ENCODE measurements at places on chromosomes 12 and 14. TPM values are rescaled to one million over a fixed set of nuclear protein-coding genes. Genes with fewer than 3 reads are reported as not detected.

GRCh38 chr12:8813572-8814357 lies 8.7 kb upstream of the A2ML1 start:
- no peak for DNase-seq

GRCh38 chr14:36675581-36675980 lies 13.9 kb downstream of the PAX9 start:
- no peak for DNase-seq

Gene CLEC4D
- total RNA-seq: not detected

- DNase-seq: no peak
Measured at GRCh38 chr12:77992760-77993159, 162.1 kb downstream of the NAV3 start.

DNA sequence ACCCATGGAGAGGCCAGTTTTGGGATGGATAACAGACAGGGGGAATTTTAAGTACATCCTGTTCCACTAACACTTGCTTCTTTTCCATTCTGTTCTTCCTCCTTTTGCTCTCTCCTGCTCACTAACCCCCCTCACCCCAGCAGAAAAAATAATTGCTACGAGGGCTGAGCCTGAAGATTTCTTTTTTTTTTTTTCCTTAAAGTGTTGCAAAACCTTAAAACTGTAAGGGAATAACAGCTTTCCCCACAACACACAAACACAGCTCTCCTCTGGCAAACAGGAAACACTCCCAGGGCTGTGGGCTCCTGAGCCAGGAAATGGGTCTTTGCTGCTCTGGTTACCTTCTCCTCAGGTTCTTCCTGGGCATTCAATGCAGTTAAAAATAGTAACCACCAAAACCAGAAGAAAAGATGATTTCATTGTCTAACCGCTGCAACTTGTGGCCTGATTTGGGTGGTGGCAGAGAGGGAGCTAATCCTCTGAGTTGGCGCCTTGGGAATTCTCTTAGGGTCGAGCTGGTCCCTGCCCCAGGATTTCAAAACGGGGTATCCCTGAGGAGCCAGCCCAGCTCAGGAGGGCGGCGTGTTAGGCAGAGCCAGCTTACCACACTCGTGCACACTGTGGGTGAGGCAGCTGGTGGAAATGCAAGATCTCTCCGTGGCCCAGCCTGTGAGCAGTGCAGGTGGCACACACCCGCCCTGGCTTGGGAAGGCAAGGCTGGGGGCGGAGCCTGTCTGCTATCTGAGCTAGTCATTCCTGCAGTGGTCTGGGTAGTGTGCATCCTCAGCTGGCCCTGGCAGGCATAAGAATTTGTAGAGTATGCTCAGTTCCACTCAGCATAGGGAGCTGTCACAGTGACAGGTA lies 17.1 kb upstream of the EMP1 start:
- peak; percentile 89 for DNase-seq

DNA sequence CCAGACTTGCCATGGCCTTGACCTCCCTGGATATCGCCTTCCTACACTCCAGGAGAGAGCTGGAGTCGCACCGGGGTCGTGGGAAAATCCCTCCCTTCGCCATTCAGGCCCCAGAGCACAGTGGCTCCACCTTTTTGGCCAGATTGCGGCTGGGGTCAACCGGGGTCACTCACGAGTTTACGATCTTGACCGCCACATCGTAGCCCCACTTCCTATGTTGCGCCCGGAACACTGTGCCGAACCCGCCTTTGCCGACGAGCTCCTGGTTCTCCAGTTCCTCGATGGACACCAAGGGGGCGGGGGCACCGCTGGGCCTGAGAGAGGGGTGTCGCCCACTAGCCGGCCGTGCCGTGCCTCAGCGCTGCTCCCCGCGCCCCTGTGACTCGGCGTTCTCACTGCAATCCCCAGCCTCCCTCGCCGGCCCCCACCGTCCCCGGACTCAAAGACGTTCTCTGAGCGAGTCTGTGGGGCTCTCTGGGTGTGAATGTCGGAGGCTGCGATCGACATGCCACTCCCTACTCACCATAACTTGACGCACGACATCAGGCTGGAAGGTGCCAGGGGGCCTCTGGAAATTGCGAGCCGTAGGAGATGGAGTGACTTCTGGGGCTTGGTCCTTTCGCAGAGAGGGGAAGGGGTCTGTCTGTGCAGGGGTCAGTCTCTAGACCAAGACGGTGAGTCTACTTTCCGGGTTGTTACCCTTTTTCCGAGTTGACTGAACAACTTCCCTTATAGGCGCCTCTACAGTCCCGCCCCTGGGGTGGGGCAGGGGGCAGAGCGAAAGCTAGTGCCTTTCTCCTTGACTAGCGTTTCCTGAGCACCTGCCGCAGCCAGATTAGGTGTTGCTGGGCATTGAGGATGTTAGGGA lies at the start of gene RIPK3:
Gene RIPK3, minus strand, starts transcription at position 708 of the 868 bp plus-strand sequence. Its CDS starts 165 bp downstream, at position 543.
- DNase-seq: peak; percentile 73

Gene KRT82
- not detected for total RNA-seq

Gene LYZ
- total RNA-seq: 1,299 TPM

- DNase-seq: no peak
Measured at GRCh38 chr12:128795530-128796361, 28.0 kb downstream of the SLC15A4 start.

Gene FGF23
- total RNA-seq: not detected

- no peak for DNase-seq
Measured at GRCh38 chr14:33569821-33570687, 380.8 kb downstream of the EGLN3 start.

DNA sequence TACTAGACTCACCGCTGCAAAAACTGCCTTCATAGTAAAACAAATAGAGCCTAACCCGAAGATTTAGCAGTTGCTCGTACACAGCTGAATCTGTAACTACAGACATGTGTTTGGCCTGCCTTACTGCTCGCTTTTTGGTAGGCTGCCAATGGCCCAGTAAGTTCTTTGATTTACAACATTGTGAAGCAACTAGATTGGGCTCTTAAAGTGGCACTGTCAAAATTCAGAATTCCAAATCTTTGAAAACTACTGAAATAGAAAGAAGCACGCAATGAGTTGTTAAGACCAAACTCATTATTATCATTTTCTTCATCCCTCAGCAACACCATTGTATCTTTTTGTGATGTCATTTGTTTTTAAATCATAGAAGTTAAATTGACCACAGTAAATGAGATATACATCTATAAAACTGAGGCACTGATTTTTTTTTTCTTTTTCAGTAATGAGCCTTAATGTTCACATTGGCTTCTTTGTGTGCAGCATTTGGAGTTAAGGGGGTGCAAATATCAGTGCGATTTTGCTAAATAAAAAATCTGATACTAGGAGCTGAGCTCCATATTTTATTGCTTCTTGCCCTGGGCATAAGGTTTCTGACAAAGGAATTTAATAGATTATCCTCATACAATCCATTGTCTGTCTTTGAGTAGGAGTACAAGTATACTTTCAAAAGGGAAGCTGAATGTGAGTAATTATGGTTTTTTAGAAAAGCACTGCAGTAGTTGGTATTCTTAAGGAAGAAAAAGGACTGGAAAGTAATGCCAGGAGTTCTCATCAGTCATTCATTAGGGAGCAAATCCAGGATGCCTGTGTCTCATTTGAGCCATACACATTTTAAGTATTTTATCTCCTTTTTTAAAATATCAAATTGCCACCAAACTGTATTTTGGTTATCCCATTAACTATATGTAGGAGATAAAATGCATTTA lies 138.5 kb downstream of the KICS2 start:
- peak; percentile 81 for DNase-seq

Gene CELA1
- total RNA-seq: not detected

DNA sequence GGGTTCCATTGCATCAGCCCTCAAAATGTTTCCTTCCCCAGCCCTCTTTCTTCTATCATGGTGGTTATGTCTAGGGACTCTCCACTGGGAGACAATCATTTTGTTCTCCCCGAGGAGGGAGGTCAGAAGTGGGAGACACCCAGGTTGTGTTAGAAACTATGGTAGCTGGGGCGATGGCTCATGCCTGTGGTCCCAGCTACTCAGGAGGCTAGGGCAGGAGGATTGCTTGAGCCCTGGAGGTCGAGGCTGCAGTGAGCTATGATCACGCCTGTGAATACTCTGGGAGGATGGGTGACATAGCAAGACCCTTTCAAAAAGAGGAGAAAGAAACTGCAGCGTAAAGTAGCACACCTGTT lies 13.0 kb upstream of the LRRC23 start:
- DNase-seq: no peak

GRCh38 chr12:24931666-24932405 lies 17.1 kb downstream of the BCAT1 start:
- no peak for DNase-seq

Gene ZNF891
- 0.50 TPM for total RNA-seq

Gene ASIC1
- 6.7 TPM for total RNA-seq

Gene LMNTD1
- not detected for total RNA-seq

Gene SYNE3
- total RNA-seq: not detected

GRCh38 chr12:851343-851742 lies 98.2 kb downstream of the RAD52 start:
- no peak for DNase-seq

Gene DUSP16
- 9.2 TPM for total RNA-seq

DNA sequence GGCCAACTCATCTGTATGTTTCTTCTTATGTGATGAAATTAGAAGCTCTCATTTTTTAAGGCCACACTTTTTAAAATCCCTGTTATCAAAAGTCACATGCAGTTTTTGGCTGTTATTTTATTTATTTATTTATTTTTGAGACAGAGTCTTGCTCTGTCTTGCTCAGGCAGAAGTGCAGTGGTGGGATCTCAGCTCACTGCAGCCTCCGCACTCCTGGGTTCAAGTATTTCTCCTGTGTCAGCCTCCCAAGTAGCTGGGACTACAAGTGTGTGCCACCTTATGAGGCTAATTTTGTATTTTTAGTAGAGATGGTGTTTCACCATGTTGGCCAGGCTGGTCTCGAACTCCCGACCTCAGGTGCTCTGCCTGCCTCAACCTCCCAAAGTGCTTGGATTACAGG lies 1434.5 kb downstream of the LRFN5 start:
- DNase-seq: no peak

Gene DCN
- not detected for total RNA-seq

DNA sequence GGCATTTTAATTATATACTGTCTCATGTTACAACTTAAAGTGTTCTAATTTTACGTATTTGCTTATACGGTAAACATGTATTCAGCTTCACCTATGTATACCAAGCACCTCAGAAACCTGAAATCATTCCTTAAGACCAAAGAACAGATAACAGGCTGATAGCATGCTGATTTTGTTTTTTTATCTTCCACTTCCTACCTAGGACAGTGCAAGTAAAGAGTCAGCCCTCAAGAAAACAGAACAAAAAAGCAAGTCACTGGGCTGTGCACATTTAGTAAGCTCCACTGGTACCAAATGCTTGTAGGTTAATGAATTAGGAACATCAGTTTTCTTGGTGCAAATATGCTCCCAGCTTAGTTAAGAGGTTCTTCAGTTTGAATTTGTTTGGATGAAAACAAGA lies 611.3 kb downstream of the VRK1 start:
- DNase-seq: no peak

- no peak for DNase-seq
Measured at GRCh38 chr12:117339104-117339503, 22.3 kb downstream of the NOS1 start.

- DNase-seq: no peak
Measured at GRCh38 chr14:81412779-81413178, 12.7 kb upstream of the STON2 start.

DNA sequence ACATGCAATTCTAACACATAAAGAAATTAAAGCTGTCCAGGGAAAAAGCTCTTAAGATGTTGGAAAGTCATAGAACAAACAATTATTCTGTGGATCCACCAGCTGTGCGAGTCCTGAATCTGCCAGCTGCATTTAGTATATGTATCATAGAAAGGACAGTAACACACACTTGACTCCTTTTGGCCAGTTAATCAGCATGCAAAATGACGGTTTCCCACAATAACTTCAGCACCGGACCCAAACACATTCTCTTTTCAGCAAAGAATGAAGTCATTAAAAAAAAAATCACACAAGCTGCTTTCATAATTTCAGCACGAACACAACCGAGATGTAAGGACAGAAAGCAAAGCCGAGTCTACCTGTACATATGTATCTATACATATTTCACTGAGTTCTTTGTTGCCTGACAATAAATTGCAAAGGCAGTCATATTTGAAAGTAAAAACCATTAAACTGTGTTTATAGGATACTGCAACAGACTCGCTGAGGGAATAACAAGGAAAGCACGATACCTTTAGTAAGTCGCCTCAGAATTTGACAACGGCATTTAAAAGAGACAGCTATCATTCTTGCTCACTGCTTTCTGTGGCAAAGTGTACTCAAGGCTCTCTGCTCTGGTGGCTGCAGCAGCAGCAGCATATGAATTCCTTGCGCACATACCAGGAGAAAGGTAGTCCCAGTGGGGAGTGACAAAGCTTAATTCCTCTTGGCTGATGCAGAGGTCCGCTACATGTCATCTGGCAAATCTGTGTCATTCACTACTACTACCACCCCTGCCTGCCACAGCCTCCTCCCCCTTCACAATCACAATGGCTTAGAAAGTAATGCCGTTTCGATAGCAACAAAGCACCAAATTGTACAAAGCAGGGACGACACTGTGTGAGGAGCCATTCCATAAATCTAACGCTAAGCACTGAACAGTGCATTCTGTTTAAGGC lies at the start of gene GRIP1:
Gene GRIP1, minus strand, starts transcription at position 739 of the 938 bp plus-strand sequence. Its CDS starts 172 bp downstream, at position 567.
- DNase-seq: no peak

Gene MYL2
- total RNA-seq: not detected

Gene CKAP4
- 8.1 TPM for total RNA-seq

GRCh38 chr14:52701223-52701622 lies 5.8 kb upstream of the PSMC6 start:
- no peak for DNase-seq

GRCh38 chr12:3117144-3117581 lies 40.0 kb downstream of the TSPAN9 start:
- no peak for DNase-seq

GRCh38 chr12:68018315-68018714 lies 29.1 kb downstream of the IFNG-AS1 start:
- no peak for DNase-seq

Gene NINJ2
- total RNA-seq: 10.9 TPM

Gene PDE3A
- not detected for total RNA-seq

Gene HHIPL1
- not detected for total RNA-seq

- no peak for DNase-seq
Measured at GRCh38 chr12:54374562-54375258, 9.8 kb downstream of the ZNF385A start.

Gene DCAF5
- total RNA-seq: 7.8 TPM

GRCh38 chr14:104357689-104358527 lies 219.5 kb downstream of the KIF26A start:
- DNase-seq: no peak

- peak; percentile 58 for DNase-seq
Measured at GRCh38 chr12:14111230-14111865, 129.9 kb upstream of the GRIN2B start.

GRCh38 chr12:19474147-19474546 lies 34.9 kb downstream of the AEBP2 start:
- DNase-seq: no peak

GRCh38 chr14:37890095-37890494 lies 294.7 kb downstream of the TTC6 start:
- no peak for DNase-seq

- DNase-seq: no peak
Measured at GRCh38 chr14:94124582-94125377, 4.6 kb downstream of the IFI27L2 start.

Gene KIF26A
- total RNA-seq: not detected

Gene RILPL1
- 2.4 TPM for total RNA-seq

GRCh38 chr12:49635656-49636055 lies 12.3 kb downstream of the PRPF40B start:
- no peak for DNase-seq
